ENCODE measurements at places on chromosomes 12 and 14. TPM values are rescaled to one million over a fixed set of nuclear protein-coding genes. Genes with fewer than 3 reads are reported as not detected.

Gene C12orf54
- not detected for total RNA-seq

Gene TFCP2
- total RNA-seq: 22.8 TPM

Gene FBLN5
- 10.1 TPM for total RNA-seq

Gene PSMC1
- total RNA-seq: 98.0 TPM

Gene CCDC38
- total RNA-seq: not detected

Gene TESPA1
- not detected for total RNA-seq

Gene ANP32D
- total RNA-seq: not detected

Gene ERP27
- 0.46 TPM for total RNA-seq

Gene SERPINA10
- total RNA-seq: not detected

Gene GPR68
- 8.1 TPM for total RNA-seq

Gene DNAL1
- 38.5 TPM for total RNA-seq

Gene BBOF1
- 16.1 TPM for total RNA-seq

Gene SLC25A21
- 2.1 TPM for total RNA-seq

Gene RFLNA
- 8.8 TPM for total RNA-seq

Gene LGMN
- 50.7 TPM for total RNA-seq

Gene SART3
- 62.1 TPM for total RNA-seq

Gene NID2
- total RNA-seq: 13.6 TPM

Gene SRRM4
- 11.5 TPM for total RNA-seq

Gene NOS1
- total RNA-seq: 11.8 TPM

Gene BEGAIN
- 10.1 TPM for total RNA-seq

Gene ASPG
- total RNA-seq: 0.46 TPM

Gene ARHGEF25
- total RNA-seq: 22.4 TPM

Gene RAD51B
- 12.2 TPM for total RNA-seq

Gene TMEM121
- total RNA-seq: 25.4 TPM

Gene ACOT6
- total RNA-seq: not detected

Gene FAM222A
- 10.1 TPM for total RNA-seq

Gene ABCB9
- total RNA-seq: 15.9 TPM

Gene RERG
- 9.0 TPM for total RNA-seq

Gene CLEC14A
- total RNA-seq: 5.3 TPM

Gene MAGOHB
- total RNA-seq: 15.9 TPM

Gene HOXC12
- not detected for total RNA-seq

Gene NEDD1
- total RNA-seq: 17.8 TPM

Gene KRT71
- not detected for total RNA-seq

Gene CDC42BPB
- 110 TPM for total RNA-seq

Gene OVCH1
- 2.1 TPM for total RNA-seq

Gene PAPOLA
- total RNA-seq: 229 TPM

Gene ZFHX2
- 3.5 TPM for total RNA-seq

Gene FBXW8
- 9.7 TPM for total RNA-seq

Gene RIN3
- total RNA-seq: 0.23 TPM

Gene FAM186B
- total RNA-seq: not detected

Gene INHBC
- not detected for total RNA-seq

Gene SLC10A1
- not detected for total RNA-seq

Gene HNF1A
- not detected for total RNA-seq

Gene OAS2
- 3.2 TPM for total RNA-seq

Gene RHOF
- total RNA-seq: 22.8 TPM

Gene OAS1
- total RNA-seq: 11.5 TPM

Measured in diencephalon (tissue), 1 donor.